ENCODE measurements at places on chromosomes 1 and 21.

GRCh38 chr1:93672477-93673162 lies 9.0 kb downstream of the BCAR3 start:
- no peak for DNase-seq

GRCh38 chr21:45363921-45364467 lies 41.0 kb upstream of the COL18A1 start:
- DNase-seq: peak; percentile 39

GRCh38 chr1:155116113-155116764 lies 11.4 kb upstream of the EFNA1 start:
- no peak for DNase-seq

DNA sequence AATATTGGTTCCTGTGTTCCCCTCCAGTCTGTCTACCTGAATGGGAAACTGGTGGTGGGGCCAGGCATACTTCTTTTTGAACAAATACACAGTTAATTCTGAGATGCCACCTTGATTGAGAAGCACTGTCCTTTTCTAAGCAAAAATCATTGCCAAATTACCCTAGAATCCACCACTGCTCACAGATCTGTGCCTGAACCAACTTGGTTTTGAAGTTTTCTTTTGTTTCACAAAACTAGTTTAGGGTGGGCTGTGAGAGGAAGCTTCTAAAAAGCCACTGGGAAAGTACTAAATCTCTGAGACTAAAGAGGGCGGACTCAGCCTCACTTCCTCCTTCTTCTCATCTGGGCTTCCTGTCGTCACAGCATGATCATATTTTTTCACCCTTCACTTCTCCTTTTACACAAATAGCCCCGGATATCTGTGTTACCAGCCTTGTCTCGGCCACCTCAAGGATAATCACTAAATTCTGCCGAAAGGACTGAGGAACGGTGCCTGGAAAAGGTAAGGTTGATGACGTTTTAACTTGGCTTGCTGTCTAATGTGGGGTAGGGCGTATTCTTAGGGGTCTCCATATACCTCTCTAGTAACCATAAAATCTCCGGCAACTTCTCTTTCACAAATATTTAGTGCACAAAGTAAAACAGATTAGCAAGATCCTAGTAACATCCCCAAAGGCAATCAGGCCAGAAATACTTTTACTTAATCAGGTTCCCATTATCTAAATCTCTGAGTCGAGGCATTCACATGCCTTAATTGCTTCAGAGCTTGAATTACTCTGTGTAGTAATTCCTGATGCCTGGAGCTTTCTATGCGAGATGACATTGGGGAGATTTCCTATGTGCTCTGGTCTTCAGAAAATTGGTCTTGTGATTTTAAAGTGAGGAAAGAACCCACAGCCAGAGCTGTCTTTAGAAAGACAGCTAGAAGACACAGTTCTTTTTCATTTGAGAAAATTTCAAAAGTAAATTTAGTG lies at the start of gene CD53:
Gene CD53 (plus strand): TSS at position 404 of the 976 bp plus-strand sequence. CDS start 18,261 bp downstream, outside the sequence.
- no peak for DNase-seq

DNA sequence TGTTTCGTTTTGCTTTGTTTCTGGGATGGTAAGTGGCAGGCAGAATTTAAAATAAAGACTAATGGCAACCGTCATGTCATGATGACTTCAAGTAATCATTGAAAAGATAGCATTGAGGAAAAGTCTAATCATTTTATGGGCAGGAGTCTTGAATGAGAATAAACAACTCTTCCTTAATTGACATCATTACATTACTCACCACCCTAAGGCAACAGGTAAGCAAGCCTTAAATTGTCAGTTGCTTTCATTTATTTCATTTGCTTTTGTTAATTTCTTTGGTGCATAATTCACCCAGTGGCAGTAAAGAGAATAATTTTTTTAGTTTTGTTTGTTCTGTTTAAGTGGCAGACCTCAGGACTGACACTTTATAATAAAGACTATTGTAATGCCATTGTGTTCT lies 669.0 kb downstream of the RWDD3 start:
- no peak for DNase-seq

- DNase-seq: no peak
Measured at GRCh38 chr21:17427157-17427556, 85.7 kb upstream of the CXADR start.

- DNase-seq: peak; percentile 27
Measured at GRCh38 chr1:235326719-235327558, 1.0 kb downstream of the ARID4B start.

- DNase-seq: no peak
Measured at GRCh38 chr1:38098101-38098847, 51.7 kb upstream of the POU3F1 start.

GRCh38 chr1:147748676-147749350 lies 11.6 kb downstream of the GJA5 start:
- no peak for DNase-seq

DNA sequence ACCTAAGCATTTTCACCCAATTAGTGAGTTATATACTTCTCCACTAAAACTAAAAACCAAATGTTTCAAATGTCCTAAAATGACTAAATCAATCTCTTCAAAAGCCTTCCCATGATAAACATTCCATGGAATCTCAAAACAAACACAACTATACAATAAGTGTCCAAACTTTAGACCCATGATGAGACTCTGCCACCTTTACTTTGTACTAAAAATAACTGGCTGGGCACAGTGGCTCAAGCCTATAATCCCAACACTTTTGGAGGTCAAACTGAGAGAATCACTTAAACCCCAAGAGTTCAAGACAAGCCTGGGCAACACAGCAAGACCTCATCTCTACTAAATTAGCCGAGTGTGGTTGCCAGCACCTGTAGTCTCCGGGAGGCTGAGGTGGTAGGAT lies 87.4 kb downstream of the EIF4G3 start:
- DNase-seq: no peak

DNA sequence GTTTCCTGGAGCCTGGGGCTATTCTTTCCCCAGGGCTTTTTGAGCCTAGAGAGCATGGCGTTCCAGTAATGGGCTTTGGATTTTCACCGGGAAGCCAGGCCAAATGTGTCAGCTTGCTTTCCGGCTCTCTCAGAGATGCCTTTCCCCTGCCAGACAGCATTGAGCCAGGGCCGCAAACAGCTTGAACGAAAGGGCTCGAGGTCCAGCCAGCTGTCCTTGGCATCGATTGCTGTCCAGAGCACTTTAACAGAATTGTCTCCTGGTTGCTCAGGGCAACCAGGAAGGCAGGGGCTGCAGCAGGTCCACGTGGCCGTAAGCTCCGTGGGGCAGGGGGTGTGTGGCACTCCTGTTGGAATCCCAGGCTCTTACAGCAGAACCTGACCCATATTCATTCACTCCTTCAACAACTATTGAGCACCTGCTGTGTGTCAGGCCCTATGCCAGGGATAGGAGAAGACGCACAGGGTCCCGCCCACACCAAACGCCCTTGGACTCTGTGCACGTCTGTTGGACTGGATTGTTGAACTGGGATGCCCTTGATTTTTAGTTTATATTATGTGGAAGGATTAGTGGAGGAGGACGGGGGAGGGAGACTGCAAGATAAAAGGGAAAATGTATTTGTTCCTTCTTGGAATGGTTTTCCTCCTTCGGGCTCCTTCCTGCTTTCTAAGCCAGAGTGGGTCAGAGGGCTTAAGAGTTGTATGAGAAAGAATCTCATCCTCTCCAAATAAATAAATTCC lies 38.7 kb upstream of the EFHD2 start:
- DNase-seq: no peak

- DNase-seq: no peak
Measured at GRCh38 chr1:175941164-175941563, 197.8 kb upstream of the TNR start.

GRCh38 chr1:227885135-227885647 lies 62.5 kb downstream of the WNT9A start:
- no peak for DNase-seq

DNA sequence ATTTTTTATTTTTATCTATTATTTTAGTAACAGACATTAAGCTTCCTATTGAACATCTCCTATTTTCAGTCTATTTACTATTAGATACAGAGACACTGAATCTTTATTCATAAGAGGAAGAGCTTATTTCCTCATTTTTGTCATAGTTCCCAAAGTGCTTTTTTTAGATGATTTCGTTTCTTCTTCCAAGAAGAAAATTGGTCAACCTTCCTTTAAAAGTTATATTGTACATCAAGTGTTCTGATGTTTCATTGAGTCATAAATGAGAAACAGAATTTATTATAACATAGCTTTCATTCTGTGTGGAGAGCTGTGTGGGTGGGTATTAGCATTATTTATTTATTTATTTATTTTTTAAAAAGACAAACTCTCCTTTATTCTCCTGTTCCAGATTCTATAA lies 50.6 kb upstream of the BACH1 start:
- no peak for DNase-seq

- DNase-seq: no peak
Measured at GRCh38 chr1:157540852-157541251, 11.5 kb downstream of the FCRL5 start.

GRCh38 chr21:34545079-34545884 lies 33.3 kb upstream of the KCNE1 start:
- DNase-seq: no peak

GRCh38 chr1:30522031-30523004 lies 201.1 kb downstream of the MATN1 start:
- DNase-seq: no peak

- no peak for DNase-seq
Measured at GRCh38 chr1:30888391-30888790, 20.2 kb downstream of the SDC3 start.

GRCh38 chr1:232292818-232293217 lies 337.1 kb downstream of the SIPA1L2 start:
- DNase-seq: no peak

DNA sequence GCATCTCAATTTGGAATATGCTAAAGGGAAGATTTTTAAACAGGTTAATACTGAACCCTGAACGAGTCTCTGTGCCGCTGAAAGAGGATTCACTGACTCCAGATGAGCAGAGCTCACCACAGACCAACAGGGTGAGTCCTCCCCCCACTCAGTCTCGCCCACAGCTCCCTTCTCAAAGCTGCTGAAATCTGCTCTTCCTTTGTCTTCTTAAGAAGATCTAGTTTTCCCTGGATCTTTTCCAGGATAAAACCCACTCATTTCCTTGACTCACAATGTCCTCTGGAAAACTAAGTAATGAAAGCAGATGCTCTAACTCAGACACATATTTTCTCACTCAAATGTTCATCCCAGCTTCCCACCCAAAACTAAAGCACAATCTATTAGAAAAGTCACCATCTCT lies 447.0 kb upstream of the PKN2 start:
- no peak for DNase-seq

- DNase-seq: no peak
Measured at GRCh38 chr1:64005801-64006200, 197.6 kb upstream of the UBE2U start.

DNA sequence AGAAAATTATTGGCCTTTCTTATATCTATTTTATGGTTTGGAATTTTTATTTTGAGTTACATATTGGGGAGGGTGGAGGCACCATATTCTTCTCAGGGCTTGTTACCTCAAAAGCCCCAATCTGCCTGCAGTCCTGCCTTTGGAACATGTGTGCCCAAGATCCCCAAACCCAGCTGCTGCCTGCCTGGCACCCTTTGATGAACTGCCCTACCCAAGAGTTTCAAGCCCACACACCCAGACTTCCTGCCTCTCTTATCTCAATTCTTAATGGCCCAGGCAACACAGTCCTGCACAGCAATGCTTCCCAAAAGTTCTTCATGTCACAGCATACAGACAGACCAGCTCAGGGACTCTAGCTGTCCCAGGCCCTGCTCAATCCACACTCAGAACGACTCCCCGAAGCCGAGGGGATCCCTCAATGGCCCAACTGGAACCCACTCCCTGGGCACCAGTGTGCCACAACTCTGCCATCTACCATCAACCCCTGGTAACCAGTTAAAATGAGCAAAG lies 19.2 kb downstream of the OLFML2B start:
- no peak for DNase-seq

DNA sequence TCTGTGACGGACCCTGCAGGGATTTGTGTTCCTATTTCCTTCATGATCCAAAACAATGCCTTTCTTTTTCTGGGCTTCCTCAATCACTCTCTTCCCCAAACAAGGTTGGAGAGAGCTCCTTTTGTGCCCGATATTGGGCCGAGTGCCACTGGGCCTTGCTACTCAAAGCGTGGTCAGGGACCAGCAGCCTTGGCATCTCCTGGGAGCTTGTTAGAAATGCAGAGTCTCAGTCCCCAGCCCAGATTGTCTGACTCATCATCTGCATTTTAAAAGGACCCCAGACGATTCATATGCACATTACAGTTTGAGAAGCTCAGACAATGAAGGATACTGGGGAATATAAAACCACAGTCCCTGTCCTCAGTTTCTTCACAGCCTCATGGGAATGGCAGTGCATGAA lies 19.9 kb downstream of the ADORA1 start:
- no peak for DNase-seq

GRCh38 chr1:154608397-154609270 lies 648 bp upstream of the ADAR start:
- DNase-seq: no peak

DNA sequence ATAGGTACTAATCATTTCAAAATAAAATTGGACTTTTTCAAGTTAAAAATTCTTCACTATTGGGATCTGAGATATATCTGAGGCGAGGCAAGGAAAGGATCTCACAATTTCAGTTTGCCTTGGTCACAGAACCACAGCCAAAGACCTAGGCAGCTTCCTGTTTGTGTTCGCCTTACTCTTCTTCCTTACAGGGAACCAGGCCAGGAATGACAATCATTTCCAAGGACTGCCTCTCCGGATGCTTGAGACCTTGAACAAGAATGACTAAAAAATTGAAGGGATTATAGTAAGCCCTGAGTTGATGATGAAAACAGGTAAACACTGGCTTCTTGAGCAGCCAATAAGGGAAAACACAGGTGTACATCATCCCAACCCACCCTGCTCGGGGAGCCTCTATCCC lies 35.2 kb upstream of the SERBP1 start:
- no peak for DNase-seq

GRCh38 chr1:12309783-12310742 lies 80.2 kb downstream of the VPS13D start:
- DNase-seq: no peak

- DNase-seq: no peak
Measured at GRCh38 chr1:19850214-19850613, 32.0 kb upstream of the OTUD3 start.

DNA sequence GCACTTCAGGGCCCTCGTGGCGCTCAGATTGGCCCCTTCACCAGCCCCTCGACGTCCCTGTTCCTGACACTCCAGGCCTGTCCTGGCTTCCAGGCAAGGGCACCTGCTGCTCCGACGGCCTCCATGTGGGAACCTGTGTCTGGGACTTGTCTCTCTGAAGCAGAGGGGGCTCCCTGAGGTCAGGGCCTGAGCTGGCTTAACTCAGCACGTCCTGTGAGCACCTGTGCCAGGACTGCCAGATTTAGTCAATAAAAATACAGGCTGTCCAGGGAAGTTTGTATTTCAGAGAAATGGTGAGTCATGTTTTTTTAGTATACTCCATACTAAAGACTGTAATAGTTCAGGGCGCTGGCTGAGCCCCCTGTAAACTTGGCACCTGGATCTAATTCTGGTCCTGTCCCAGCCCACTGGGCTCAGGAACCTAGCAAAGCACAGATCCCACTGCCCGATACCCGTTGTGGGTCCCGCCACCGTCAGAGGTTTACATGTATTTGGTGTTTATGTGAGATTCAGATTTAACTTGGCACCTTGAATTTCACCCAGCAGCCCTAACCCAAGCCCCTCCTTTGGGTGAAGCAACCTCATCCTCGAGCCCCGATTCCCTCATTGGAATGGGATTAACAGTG lies 109.9 kb upstream of the IFFO2 start:
- DNase-seq: no peak

- no peak for DNase-seq
Measured at GRCh38 chr1:47309427-47309826, 4.5 kb downstream of the STIL start.

GRCh38 chr1:43063394-43064219 lies 104.9 kb upstream of the SLC2A1 start:
- no peak for DNase-seq

- DNase-seq: no peak
Measured at GRCh38 chr21:41141031-41141457, 26.9 kb upstream of the BACE2 start.

- no peak for DNase-seq
Measured at GRCh38 chr1:60350531-60350930, 277.0 kb upstream of the C1orf87 start.

Measured in stimulated activated CD8-positive, alpha-beta memory T cell treated with anti-CD3 and anti-CD28 coated beads, Interleukin-7, amount 100 ng/mL, for 48 hours (primary cell).